Caki2 (cell line): ENCODE measurements at places on chromosomes 11 and 22. TPM values are rescaled to one million over a fixed set of nuclear protein-coding genes. Genes with fewer than 3 reads are reported as not detected.

APOL5 gene
- total RNA-seq = not detected in 2 replicates

LTBP3 gene
- 74.6 and 77.7 TPM in 2 replicates for total RNA-seq

DDIAS gene
- 7.2 and 10.1 TPM in 2 replicates for total RNA-seq

FOLR2 gene
- total RNA-seq = not detected in 2 replicates

FXYD2 gene
- 427 and 456 TPM in 2 replicates for total RNA-seq

PRMT3 gene
- 14.7 and 15.5 TPM in 2 replicates for total RNA-seq

MMP8 gene
- total RNA-seq = not detected in 2 replicates

MGAT3 gene
- total RNA-seq = not detected in 2 replicates
